NAMALWA (cell line): ENCODE measurements at places on chromosomes 4 and X.

DNA sequence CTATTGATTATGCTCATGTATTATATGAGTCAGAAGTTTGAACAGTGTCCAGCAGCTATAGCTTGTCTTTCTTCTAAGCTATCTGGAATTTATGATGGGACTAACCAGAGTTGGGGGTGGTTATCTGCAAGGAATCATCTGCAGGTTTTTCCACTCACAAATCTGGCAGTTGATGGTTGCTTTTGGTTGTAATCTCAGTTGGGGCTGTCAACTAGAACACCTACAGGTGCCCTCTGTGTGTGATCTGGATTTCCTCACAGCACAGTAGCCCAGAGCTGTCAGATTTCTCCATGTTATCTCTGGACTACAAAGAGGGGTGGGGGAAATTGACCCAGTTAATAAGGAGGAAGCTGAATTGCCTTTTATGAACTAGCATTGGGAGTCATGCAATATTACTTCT lies 51.4 kb upstream of the MAP9 start:
- DNase-seq = no peak

DNA sequence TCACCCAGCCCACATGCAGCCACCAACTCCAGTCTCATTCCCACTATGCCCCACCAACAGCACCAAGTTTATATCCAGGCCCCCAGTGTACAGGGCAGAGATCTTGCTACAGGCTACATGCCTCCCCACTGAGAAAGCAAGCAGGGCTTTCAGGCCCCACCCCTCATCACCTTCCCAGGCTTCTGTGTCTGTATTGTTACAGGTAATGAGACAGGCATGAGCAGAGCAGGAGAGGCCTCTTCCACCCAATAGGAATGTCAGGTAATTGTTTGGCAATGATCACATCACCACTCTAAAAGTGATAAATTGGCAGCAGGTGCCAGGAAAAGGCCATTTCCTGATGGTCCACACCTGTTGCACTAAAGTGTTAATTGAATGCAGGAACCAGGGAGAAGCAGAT lies 102.5 kb downstream of the ZNF518B start:
- no peak for DNase-seq

- DNase-seq = no peak
These were observed 20.8 kb downstream of the ATP5ME start for GRCh38 chr4:653080-653821.

GRCh38 chrX:39652336-39652735 lies 445.4 kb downstream of the BCOR start:
- peak; percentile 56 for DNase-seq

GRCh38 chr4:131337936-131338335 lies 1811.2 kb upstream of the PCDH10 start:
- no peak for DNase-seq

DNA sequence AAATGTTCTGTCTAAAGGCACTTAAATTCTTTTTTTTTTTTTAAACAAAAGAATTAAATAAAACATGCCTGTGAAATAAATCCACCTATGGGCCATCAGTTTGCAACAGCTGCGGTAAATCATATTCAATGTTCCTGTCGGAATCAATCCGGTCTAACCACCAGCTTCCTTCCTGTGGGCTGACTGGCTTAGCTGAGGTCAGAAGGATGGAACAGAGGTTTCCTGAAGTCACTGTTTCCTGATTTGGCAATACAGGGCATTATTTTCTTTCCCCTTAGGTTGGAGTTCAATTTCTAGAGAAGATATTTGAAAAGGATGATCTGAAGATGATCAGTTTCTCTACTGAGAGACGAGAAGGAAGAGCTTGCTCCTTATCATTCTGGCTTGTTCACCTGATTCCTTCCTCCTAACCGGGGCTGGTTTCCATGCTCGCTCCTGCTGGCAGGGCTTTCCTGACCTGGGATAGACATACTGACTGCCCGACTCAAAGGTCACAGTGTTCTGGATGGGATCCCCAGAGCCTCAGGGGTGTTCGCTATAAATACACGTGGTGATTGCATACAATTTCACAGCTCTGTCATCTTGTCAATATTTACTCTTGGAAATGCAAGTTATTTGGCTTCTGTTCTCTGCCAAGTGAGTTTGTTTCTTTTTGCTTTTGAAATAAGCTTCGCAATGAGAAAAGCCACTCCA lies 21.7 kb downstream of the PDLIM3 start:
- no peak for DNase-seq
